ENCODE measurements at places on chromosomes 7 and 10. TPM values are rescaled to one million over a fixed set of nuclear protein-coding genes. Genes with fewer than 3 reads are reported as not detected.

DNA sequence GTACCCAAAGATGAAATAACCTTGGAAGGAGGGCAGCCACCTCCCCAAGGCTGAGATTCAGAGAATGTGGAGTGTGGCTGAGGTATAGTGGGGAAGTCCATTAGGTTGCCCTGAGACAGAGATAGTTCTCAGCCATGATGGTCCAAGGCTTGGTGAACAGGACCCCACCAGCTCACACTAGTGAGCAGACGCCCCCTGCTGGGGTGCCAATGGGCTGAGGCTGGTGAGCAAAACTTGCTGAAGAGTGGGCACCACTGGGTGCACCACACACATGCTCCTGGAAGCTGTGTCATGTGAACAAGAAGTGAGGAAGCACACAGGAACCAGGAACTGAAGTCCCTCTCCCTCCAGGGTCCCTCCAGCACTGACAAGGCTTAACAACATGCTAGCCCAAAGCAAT is 8.9 kb downstream of the FBXL13 start:
- DNase-seq: no peak

DNA sequence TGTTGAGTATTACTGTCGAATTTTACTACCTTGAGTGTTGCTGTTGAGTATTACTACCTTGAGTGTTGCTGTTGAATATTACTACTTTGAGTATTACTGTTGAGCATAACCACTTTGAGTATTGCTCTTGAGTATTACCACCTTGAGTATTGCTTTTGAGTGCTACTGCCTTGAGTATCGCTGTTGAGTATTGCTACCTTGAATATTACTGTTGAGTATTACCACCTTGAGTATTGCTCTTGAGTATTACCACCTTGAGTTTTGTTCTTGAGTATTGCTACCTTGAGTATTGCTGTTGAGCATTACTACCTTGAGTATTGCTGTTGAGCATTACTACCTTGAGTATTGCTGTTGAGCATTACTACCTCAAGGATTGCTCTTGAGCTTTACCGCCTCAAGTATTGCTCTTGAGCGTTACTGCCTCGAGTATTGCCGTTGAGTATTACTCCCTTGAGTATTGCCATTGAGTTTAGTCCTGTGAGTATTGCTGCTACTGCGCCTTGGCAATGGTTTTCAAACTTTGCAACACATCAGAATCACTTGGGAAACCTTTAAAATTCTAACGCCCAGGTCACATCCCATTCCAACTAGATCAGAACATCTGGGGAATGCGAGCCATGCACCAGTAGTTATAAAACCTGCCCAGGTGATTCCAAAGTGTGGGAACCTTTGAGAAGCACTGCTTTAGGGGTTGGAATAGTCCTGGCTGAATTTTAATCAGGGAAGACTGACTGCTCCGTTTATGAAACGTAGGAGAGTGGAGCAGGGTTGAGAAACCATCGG is 61.7 kb downstream of the TCF7L2 start:
- no peak for DNase-seq

- DNase-seq: no peak
These were observed 35.7 kb upstream of the EBLN1 start for GRCh38 chr10:22253580-22253882.

- no peak for DNase-seq
These were observed 137.9 kb downstream of the RAPGEF5 start for GRCh38 chr7:22219036-22219435.

GRCh38 chr7:79979437-79979836 is 155.2 kb upstream of the GNAI1 start:
- no peak for DNase-seq

The STEAP2 gene
- 7.8 TPM for total RNA-seq

DNA sequence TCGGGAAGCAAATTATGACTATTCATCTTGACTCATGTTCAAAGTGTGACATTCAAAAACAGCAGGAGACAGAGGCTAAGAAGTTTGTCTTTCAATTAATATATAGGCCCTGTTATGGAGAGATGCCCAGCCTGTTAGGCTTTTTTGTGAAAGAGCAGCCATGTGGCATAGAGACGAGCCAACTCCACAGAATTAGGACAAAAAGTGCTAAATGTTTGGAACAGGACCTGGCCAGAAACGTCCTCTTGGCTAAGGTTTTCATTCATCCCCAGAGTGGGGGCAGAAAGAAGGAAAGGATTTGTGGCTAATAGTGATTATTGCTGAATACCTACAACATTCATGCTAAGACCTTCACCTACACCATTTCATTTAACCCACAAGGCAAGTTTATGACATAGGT is 324.7 kb upstream of the NPVF start:
- no peak for DNase-seq

- no peak for DNase-seq
These were observed 35.0 kb upstream of the DGKB start for GRCh38 chr7:14937581-14937980.

DNA sequence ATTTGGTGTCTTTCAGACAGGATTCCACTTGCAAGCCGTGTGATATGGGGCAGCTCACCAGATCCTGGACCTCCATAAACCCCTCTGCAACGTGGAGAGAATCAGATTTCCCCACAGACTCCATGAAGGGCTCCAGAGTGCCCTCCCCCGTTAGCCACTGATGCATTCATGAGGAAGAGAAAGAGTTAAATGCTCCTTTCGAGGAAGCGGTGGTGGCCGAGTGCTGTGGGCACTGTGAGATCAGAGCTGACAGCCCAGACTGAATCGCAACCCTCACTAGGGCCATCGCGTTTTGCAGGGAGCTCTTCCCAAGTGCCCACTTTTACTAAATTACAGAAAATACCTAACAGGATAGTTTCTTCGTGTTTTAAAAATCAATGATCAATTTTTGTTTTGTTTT is 226.3 kb upstream of the ZNF32 start:
- DNase-seq: no peak

DNA sequence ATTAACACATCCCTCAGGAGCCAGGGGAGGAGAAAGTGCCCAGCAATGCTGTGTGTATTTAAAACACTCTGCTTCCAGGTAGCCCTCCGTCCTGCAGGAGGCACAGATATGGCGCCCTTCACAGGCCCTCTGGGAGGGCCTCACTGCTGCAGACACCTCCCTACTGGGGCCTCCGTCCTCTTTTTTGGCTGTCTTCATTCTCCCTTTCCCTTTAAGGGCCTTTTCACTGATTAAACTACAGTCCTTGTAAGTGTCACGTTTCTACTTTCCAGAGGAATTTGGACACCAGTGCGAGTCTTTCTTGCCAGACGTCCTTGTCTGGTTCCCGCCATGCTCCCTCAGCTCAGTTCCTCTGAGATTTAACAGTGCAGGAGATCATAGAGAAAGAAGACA is 39.7 kb upstream of the MKRN1 start:
- no peak for DNase-seq
